GM23248 (cell line): ENCODE measurements at places on chromosomes 3 and 15.
A peak's percentile ranks its signal among the peaks of the same experiment; 100 is the strongest.

GRCh38 chr3:132267391-132267993 is 49.7 kb upstream of the ACP3 start:
- no peak for DNase-seq

DNA sequence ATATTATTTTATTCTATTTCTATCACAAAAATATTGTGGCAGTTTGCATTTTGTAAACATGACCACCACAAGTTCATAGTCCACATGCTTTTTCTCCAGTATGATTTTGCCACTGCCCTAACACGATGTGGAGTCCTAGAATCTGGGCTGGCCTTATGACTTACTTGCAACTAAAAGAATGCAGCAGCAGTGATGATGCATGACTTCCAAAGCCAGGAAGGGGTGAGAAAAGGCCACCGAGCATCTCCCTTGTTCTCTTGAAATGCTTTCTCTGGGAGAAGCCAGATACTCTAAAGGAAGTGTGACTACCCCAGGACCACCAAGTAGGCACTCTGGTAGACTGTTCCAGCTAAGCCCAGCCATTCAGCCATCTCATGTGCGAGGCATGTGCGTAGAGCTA is 191.6 kb upstream of the MRPL3 start:
- DNase-seq, result peak; percentile 73

GRCh38 chr3:157087780-157088600 is 72.0 kb downstream of the CCNL1 start:
- peak; percentile 49 for DNase-seq

- DNase-seq, result peak; percentile 28
Observed at GRCh38 chr3:101091489-101091888, 98.3 kb upstream of the ABI3BP start.

- no peak for DNase-seq
Observed at GRCh38 chr15:90231028-90232017, 2.4 kb downstream of the CIB1 start.

DNA sequence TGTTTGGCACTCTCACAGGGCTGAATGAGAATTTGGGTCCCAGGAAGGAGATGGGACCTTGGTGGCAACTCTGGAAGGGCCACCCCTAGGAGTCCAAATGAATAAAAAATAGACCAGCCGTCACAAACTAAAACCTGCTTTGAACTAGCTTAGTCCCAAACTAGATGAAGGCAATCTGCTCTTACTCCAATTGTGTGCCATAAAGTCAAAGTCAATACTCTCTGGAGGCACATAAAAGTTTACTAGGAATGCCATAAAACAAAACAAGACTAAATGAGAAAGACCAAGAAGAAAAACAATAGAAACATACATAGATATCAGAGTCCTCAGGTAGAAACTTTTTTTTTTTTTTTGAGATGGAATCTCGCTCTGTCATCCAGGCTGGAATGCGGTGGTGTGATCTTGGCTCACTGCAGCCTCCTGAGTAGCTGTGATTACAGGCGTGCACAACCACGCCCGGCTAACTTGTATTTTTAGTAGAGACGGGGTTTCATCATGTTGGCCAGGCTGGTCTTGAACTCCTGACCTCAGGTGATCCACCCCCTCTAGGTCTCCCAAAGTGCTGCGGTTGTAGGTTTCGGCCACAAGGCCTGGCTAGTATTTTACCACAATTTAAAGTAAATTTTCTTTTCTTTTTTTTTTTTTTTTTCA is 8.1 kb downstream of the GOLGA6L2 start:
- no peak for DNase-seq

GRCh38 chr3:111723293-111724215 is 128.4 kb upstream of the ZBED2 start:
- peak; percentile 82 for DNase-seq

- peak; percentile 54 for DNase-seq
Observed at GRCh38 chr3:197736010-197736490, 654 bp downstream of the RUBCN start.

GRCh38 chr3:50300681-50301254 is 1.6 kb upstream of the HYAL3 start:
- DNase-seq, result no peak

GRCh38 chr3:64267721-64268604 is 42.7 kb upstream of the PRICKLE2 start:
- DNase-seq, result peak; percentile 88

- DNase-seq, result no peak
Observed at GRCh38 chr3:18194431-18194830, 230.7 kb downstream of the SATB1 start.

- no peak for DNase-seq
Observed at GRCh38 chr3:97691354-97691753, 73.2 kb upstream of the ARL6 start.

DNA sequence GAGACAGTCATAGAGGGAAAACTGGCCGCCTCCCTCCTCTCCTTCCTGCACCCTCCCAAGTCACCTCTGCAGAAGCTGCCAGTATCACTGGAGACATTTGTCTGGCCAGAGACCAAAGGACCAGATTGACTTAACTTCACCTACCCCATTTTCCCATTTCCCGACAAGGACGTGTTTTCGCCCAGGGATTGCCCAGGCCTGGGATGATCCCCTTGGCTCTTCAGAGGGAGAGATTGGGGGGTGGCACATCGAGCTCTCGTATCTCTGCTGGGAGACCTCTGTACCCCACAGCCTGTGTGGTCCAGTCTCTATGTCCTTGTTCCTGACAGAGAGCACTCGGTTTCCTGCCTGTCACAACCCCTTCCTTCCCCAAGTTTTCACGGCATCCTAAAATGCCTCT is 31.4 kb downstream of the RGMA start:
- DNase-seq, result no peak
